GM12865 (cell line): ENCODE measurements at places on chromosomes 7 and 10.

- no peak for DNase-seq
These were observed 81.1 kb upstream of the FZD1 start for GRCh38 chr7:91182819-91183764.

- peak; percentile 78 for DNase-seq
These were observed 262.8 kb downstream of the ZEB1 start for GRCh38 chr10:31581741-31582323.

GRCh38 chr7:120716307-120716706 lies 141.6 kb downstream of the TSPAN12 start:
- DNase-seq = no peak

GRCh38 chr7:7944619-7945282 lies 23.8 kb upstream of the GLCCI1 start:
- DNase-seq = peak; percentile 97

- peak; percentile 30 for DNase-seq
These were observed 31.9 kb downstream of the LCOR start for GRCh38 chr10:96863922-96864543.

DNA sequence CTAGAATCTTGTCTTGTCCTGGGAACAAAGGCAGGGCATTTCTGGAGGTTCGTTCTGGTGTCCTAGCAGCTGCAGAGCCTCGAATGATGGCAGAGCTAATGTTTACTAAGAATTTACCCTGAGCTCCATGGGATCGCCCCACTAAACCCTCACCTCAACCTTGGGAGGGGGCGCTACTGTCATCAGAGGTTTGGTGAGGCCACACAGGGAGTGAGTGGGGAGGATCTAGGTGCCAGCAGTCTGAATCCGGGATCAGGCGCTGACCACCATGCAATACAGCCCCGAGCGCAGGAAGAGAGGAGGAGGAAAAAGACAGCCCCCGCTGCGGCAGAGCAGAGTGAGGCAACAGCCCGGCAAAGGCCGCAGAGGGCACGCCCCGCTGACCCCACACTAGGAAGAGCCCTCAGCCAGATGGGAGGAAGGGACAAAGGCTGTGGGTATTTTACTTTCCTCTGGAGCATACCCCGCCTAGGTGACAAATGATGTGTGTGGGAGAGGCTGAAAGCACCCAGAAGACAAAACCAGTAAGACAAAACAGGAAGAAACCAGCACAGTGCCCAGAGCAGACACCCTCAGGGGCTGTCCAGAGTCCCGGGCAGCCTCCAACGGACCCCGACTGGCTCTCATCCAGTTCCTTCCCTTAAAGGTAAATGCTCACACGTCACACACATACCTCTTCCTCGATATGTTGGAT lies 103.5 kb downstream of the FAM53B start:
- DNase-seq = peak; percentile 40

- DNase-seq = no peak
These were observed 38.0 kb upstream of the TRUB1 start for GRCh38 chr10:114899982-114900381.

DNA sequence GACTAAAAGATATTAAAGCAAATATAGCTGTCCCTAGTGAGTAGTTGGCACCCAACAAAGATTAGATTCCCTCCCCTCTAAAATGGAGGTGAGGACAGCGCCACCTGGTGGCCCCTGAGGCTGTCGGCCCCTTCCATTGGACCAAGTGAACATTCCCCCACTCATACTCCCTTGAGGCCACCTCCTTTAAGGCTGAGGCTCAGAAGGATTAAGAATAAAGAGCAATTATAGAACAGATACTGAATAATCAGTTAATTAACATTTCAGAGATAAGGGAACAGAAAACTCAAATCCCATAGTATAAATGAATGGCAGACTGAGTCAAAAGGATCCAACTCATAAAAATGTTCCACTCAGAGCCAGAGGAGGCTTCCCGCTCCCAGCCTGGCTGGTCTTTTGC lies 130.4 kb upstream of the GHITM start:
- DNase-seq = peak; percentile 57

- DNase-seq = no peak
These were observed 35.5 kb upstream of the PPIF start for GRCh38 chr10:79311581-79312407.

DNA sequence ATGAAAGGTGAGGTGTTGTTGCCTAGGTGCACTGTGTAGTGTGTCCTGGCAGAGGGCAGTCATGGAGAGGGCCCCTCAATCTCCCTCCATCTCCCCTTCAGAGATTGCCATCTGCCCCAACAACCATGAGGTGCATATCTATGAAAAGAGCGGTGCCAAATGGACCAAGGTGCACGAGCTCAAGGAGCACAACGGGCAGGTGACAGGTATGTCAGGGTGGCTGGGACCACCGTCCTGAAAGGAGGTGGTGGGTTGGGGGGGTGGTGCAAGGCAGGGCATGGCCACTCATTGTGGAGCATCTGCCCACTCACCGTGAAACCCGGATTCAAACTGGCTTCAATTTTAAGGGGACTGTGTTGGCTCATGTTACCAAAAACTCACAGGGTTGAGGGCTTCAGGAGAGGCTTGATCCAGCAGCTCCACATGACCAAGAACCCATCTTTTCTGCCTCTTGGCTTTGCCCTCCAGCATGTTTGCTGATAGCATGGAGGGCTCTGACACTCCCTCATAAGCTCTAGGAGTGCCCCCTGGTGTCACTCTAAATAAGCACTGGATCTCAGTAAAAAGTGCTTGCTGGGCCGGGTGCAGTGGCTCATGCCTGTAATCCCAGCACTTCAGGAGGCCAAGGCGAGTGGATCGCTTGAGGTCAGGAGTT lies 12.2 kb downstream of the ARPC1B start:
- DNase-seq = peak; percentile 59

GRCh38 chr10:127215866-127216265 lies 19.5 kb upstream of the INSYN2A start:
- DNase-seq = no peak

- no peak for DNase-seq
These were observed 307.9 kb upstream of the AOAH start for GRCh38 chr7:37032258-37032601.

DNA sequence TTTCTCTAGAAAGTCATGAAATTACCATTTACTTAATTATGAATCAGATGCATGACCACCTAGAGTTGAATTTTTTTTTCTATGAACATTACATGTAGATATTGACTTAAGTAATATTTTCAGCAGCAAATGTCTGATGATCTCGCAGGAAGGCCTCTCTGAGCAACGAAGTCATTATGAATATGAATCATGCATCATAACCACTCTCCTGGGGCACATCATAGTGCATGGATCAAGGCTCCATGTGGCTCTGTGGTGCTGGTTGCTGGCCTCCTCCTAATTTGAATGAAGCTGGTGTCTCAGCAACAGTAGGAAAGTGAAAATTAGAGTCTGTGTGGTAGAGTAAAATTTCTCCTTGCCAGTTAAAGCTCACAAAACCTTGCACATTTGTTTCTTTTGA lies 121.4 kb upstream of the INHBA start:
- peak; percentile 13 for DNase-seq

GRCh38 chr10:86708783-86709380 lies 40.6 kb downstream of the LDB3 start:
- no peak for DNase-seq
